ENCODE measurements at places on chromosomes 5 and 9.
A peak's percentile ranks its signal among the peaks of the same experiment; 100 is the strongest.

DNA sequence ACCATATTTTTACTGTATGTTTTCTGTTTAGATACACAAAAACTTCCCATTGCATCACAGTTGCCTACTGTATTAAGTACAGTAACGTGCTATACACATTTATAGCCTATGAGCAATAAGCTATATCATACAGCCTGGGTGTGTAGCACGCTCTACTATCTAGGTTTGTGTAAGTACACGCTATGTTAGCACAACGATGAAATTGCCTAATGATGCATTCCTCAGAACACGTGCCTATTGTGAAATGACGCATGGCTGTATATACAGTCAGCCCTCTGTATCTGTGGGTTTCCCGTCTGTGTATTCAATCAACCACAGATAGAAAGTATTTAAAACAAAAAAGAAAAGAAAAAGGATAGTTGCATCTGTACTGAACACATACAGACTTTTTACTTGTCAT is 64.2 kb downstream of the SGCD start:
- no peak for DNase-seq

- no peak for DNase-seq
These were observed 11.1 kb upstream of the REEP5 start for GRCh38 chr5:112933105-112933504.

GRCh38 chr9:91809581-91810285 is 140.3 kb downstream of the ROR2 start:
- no peak for DNase-seq

GRCh38 chr5:40010436-40010835 is 585.7 kb upstream of the DAB2 start:
- DNase-seq, result no peak

DNA sequence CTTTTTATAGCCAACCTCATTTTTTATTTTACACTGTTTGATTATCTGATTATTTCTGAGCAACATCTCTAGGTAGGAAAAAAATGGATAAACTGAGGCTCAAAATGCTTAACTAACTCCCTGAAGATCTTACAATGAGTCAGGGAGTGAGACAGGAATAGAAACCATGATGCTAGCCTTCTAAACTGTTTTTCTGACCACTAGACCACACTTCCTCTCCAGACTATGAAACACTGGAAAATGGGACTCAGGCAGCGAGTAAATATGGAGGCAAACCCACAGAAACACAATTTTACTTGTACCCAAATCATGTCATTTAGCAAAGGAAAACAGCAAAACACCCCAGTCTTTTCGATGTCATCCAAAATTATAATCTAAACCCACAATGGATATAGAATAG is 129.9 kb upstream of the ANKH start:
- peak; percentile 81 for DNase-seq

DNA sequence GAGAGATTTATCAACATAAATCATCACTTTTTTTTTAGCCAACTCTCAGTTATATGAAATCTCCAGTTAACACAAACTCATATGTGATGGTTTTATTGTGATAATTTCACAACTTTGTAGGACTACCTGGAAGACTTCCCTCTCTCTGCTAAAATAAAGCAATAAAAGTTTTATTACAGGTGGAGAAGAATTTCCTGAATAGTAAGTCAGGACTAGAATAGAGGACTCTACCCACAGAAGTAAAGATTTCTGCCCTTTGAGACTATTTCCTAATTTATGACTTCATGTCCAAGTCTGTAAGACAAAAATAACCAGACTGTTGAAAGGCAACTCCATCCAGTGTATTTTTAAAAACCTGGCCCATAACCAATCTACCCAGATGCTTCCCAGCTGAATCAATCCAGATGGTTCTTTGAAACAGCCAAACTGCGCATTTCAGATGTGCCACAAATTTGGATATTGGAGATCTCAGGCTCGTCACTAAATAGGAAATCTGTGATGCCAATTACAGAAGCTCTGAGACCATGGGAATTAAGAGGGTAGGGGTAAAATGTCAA is 234.0 kb upstream of the NMUR2 start:
- no peak for DNase-seq

DNA sequence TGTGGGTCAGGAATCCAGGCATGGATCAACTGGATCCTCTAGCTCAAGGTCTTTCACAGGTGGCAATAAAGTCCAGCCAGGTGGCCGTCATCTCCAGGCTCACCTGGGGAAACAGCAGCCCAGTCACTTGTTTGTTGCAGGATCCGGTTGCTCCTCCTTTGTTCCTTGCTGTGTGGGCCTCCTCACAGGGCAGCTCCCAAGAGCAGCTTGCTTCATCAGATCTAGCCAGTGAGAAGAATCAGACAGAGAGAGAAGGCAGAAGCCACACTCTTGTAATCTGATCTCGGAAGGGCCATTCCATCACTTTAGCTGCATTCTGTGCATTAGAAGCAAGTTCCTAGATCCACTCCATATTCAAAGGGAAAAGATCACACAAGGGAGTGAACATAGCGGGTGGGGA is 3.2 kb upstream of the HSD17B3 start:
- DNase-seq, result no peak
